ENCODE measurements at places on chromosomes 16 and 17. TPM values are rescaled to one million over a fixed set of nuclear protein-coding genes. Genes with fewer than 3 reads are reported as not detected.

Gene TBC1D26
- not detected for total RNA-seq

Gene CD300E
- not detected for total RNA-seq

Gene CLEC16A
- 15.6 TPM for total RNA-seq

Gene CCDC200
- not detected for total RNA-seq

Gene SLC47A2
- total RNA-seq, result not detected

Gene FBXL16
- total RNA-seq, result 8.1 TPM

Gene FOXJ1
- not detected for total RNA-seq

Gene RMI2
- total RNA-seq, result 42.6 TPM

Gene GUCY2D
- not detected for total RNA-seq

Gene HOXB1
- not detected for total RNA-seq

Gene QPRT
- 4.0 TPM for total RNA-seq

Gene GRIN2A
- total RNA-seq, result 8.6 TPM

Gene TP53TG3B
- total RNA-seq, result not detected

Gene CEMP1
- total RNA-seq, result not detected

Gene ZPBP2
- total RNA-seq, result not detected

Gene ABCA10
- not detected for total RNA-seq

Gene MLX
- 42.6 TPM for total RNA-seq

Gene HS3ST6
- not detected for total RNA-seq

Gene TNFSF12
- total RNA-seq, result 13.3 TPM

Gene ICAM2
- 0.84 TPM for total RNA-seq

Gene PROCA1
- total RNA-seq, result 0.84 TPM

Gene SULT1A2
- total RNA-seq, result not detected

Gene CHCT1
- not detected for total RNA-seq

Gene TBC1D16
- total RNA-seq, result 9.3 TPM
